Frontal cortex (tissue), 4 donors: ENCODE measurements at places on chromosomes 5 and 9.

DNA sequence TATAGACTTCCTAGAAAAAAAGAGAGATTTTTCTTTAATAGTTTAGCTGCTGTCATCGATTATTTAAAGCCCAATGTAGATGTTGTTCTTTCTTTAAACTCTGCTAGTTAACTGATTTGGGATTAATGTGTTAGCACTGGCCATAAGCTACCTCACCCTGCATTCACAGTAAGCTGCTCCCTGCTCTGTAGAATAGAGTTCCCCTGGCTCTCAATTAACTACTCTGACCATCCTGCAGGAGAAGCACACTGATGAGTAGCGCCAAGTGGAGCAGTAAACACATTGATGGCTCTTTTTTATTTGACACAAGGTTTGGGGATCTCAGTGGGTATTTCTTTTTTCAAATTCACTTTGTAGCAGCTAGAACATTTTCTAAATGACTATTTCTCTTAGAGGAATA is 807.9 kb upstream of the ZNF608 start:
- no peak for DNase-seq

DNA sequence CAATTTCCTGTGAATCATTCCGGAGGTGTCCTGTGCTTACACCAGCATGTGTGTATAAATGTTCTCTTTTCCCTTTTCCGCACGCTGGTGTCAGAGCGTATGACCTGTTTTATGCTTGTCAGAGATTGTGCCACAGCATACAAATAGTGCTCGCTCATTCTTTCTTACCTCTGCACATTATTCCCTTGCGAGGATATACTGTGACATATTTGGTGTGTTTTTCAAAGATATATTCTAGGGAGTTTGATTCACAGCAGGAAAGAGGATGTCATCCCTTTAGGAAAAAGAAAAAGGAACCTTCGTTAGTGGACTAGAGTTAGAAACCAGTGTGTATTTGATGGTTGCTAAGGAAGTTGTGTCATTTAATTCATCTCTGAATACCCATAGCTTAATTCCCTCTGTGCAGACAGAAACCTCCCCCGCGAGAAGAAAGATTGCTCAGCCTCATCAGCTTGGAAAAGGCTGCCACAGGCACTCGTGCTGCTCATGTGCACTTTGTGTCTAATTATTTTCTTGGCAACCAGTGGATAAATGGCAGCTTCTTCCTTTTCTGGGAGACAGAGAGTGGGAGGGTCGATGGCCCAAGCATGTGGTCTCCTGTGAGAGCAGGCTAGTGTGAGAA is 14.7 kb upstream of the CCIN start:
- no peak for DNase-seq

DNA sequence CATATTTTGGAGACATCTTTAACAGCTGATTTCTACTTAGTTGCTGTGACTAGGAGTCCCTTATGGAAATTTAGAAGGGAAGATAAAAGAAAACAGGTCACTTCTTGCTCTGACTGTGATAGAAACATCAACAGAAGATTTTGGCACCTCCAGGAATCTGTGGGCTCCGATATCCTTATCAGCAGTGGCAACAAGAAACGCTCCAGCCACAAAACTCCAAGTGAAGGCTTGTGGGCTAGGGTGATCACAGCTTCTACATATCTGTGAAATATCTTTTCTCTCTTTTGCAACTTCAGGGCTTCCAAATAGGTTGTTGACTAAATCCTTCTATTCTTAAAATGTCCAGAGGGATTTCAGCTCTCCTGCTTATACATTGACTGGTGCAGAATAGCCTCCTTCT is 1625.5 kb upstream of the CDH6 start:
- DNase-seq, result no peak

- DNase-seq, result no peak
These were observed 44.0 kb upstream of the MAP1B start for GRCh38 chr5:72063219-72063819.
